ENCODE measurements at places on chromosomes 4 and X. TPM values are rescaled to one million over a fixed set of nuclear protein-coding genes. Genes with fewer than 3 reads are reported as not detected.

PLP1 gene
- not detected for total RNA-seq

FRMPD4 gene
- total RNA-seq: under 0.01 TPM

HSFX1 gene
- 0.07 TPM for total RNA-seq

CLDN34 gene
- total RNA-seq: not detected

MAGEA2 gene
- not detected for total RNA-seq

SLC30A9 gene
- 38.5 TPM for total RNA-seq

GAGE1 gene
- not detected for total RNA-seq

ARSJ gene
- total RNA-seq: 27.6 TPM

GPC4 gene
- total RNA-seq: 0.13 TPM

LONRF3 gene
- total RNA-seq: 3.9 TPM

TMEM33 gene
- total RNA-seq: 47.4 TPM

MAGEH1 gene
- 19.7 TPM for total RNA-seq

STK26 gene
- 2.5 TPM for total RNA-seq

ATOH1 gene
- total RNA-seq: not detected

MAGEA6 gene
- not detected for total RNA-seq

BEND2 gene
- not detected for total RNA-seq

ERCC6L gene
- total RNA-seq: 7.9 TPM

BMX gene
- total RNA-seq: 14.0 TPM

HTRA3 gene
- 6.3 TPM for total RNA-seq

SPANXD gene
- not detected for total RNA-seq

CXorf49 gene
- not detected for total RNA-seq

TLR8 gene
- total RNA-seq: not detected

CXCL9 gene
- not detected for total RNA-seq

ESX1 gene
- total RNA-seq: not detected

MYOZ2 gene
- 0.13 TPM for total RNA-seq

USP17L11 gene
- total RNA-seq: not detected

VSIG4 gene
- total RNA-seq: not detected

APBB2 gene
- total RNA-seq: 106 TPM

NXF2B gene
- total RNA-seq: not detected

LRRC66 gene
- 0.10 TPM for total RNA-seq

ERAS gene
- total RNA-seq: not detected

PCYT1B gene
- not detected for total RNA-seq

AFM gene
- not detected for total RNA-seq

HTN1 gene
- total RNA-seq: 6.1 TPM

FGD1 gene
- 5.6 TPM for total RNA-seq

PROM1 gene
- not detected for total RNA-seq

DAPP1 gene
- not detected for total RNA-seq

PDZD4 gene
- total RNA-seq: not detected

SNX25 gene
- total RNA-seq: 13.0 TPM

Data from mammary microvascular endothelial cell (primary cell).